CD4-positive, alpha-beta T cell (primary cell): ENCODE measurements at places on chromosomes 5 and 9.

- DNase-seq: no peak
Measured at GRCh38 chr5:153584126-153584959, 93.9 kb downstream of the GRIA1 start.

- DNase-seq: no peak
Measured at GRCh38 chr9:116978155-116978554, 291.1 kb downstream of the TRIM32 start.

DNA sequence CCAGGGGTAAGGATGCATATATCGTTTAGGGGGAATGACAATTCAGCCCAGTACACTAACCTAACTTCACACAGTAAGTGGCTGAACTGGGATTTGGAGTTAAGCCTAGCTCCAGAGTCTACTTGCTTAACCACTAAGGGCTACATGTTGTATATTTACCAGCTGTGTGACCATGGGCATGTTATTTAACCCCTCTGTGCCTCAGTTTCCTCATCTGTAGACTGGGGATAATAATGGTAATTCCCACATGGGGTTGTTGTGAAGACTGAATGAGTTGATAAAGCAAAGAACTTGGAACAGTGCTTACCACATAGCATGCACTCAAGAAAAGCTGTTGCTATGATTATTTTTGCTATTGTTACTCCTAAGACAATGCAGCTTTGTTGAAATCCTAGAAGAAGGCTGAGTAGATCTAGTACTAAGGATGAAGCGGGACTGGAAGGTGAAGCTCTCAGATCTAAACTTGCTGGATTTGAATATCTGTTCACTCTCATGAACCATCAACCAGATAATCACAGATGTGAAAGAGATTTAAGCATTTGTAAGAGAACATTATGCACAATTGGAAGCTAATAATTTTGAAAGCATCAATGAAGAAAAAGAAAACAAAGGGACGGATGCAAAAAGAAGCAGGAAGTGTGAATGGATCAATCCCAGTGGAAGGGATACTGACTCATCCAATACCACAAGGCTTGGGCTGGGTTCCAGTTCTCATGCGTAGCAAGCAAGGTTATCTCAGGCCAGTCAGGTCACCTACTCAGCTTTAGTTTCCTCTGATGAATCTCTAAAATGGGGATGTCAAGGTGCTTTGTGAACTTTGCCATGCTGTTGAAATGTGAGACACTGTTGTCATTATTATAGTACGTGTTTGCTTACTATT, 78.5 kb upstream of the TBC1D2 start:
- no peak for DNase-seq

GRCh38 chr9:114677418-114677817, 4.6 kb downstream of the TEX48 start:
- no peak for DNase-seq

GRCh38 chr5:79464695-79465332, 49.1 kb downstream of the HOMER1 start:
- DNase-seq: no peak

GRCh38 chr5:98258939-98259338, 514.5 kb upstream of the RGMB start:
- no peak for DNase-seq

- DNase-seq: no peak
Measured at GRCh38 chr9:129451089-129451656, 169.7 kb downstream of the C9orf50 start.

DNA sequence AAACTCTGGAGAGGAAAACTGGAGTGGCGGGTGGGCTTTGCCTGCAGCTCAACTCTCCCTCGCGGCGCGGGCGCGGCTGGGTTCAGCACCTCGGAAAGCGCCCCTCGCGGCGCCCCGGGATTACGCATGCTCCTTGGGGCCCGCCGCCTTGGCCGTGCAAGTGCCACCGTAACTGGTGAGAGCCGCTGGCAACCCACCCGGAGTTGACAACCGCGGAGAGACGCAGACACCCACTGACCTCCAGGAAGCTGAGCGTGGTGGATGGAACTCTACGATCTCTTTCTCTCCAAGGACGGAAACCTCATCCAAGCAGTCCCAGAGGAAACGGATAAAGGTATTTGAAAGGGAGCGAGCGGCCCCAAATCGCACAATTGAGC, 194 bp upstream of the RXFP3 start:
- DNase-seq: peak; percentile 7

- DNase-seq: no peak
Measured at GRCh38 chr5:10588109-10588775, 24.4 kb downstream of the ANKRD33B start.

GRCh38 chr9:108776920-108777639, 78.7 kb downstream of the ACTL7B start:
- no peak for DNase-seq

GRCh38 chr5:81749561-81750307, 1.2 kb downstream of the SSBP2 start:
- DNase-seq: peak; percentile 42

DNA sequence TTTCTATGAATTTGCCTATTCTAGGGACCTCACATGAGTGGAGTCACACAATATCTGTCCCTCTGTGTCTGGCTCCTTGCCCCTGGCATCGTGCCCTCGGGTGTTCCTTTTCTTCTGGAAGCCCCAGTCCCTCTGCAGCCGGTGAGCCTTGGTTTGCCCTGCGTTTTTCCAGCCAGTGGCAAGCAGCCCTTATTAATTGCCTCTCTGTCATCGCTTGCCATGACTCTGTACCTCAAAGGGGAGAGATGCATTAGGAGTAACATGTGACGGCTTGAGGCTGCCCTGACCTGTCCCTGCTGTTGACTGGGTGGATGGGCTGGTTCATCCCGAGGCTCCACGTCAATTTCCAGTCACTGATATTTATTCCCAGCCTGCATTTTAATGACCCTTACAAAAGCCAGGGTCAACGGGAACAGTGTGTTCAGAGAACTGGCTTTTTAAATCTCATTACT, 87.3 kb downstream of the CFAP90 start:
- no peak for DNase-seq

DNA sequence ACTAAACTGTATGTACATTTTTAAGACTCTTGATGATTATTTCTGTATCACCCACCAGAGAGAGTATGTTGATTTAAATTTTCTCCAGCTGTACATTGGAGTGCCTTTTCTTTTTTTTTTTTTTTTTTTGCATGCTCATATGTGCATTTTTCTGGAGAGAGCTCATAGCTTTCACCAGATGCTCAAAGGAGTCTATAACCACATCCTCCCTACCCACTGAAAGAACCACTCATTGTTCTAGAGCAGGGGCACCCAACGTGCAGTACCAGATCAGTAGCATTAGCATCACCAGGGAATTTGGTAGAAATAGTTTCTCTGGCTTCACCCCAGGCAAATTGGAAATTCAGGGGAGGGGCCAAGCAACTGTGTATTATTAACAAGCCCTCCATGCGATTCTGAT, 53.9 kb upstream of the TMEM171 start:
- no peak for DNase-seq

GRCh38 chr9:15268782-15269181, 38.2 kb downstream of the TTC39B start:
- no peak for DNase-seq

- DNase-seq: peak; percentile 9
Measured at GRCh38 chr5:7745882-7746610, 104.9 kb downstream of the CFAP90 start.

DNA sequence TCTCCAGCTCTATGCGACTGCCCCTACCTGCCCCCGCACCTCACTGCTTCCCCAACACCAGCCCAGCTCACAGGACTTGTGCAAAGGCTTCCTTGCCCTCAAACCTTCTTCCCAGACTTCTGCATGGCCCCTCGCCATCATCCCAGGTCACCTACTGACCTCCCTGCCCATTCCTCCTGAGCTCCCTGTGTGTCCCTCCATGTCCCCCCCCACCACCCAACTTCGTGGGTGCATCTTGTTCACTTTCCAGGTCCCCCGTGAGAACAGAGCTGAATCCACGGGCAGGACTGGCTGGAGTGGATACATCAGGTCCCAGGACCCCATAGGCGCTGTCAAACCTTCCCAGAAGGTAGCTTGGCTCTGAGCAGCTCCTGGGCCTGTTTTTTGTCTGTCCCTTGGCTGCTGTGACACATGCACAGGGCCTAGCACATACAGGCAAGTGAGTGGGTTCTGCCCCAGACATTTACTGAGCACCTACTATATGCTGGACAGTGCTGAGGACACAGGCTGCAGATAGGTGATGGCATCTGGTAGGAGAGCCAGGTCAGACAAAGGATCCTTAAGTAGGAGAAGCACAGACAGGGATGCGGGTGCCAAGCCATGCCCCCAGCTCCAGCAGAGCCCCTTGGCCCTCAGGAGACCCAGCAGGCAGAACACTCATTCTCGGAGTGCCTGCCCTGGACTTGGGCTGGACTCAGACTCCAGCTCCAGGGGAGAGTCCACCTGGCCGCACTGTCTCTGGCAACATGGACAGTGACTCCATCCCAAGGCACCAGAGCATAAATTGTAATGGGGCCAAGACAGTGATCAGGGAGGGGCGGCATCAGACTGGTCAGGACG, 15.0 kb downstream of the NINJ1 start:
- DNase-seq: no peak

GRCh38 chr9:114065304-114065703, 12.8 kb downstream of the AMBP start:
- no peak for DNase-seq

GRCh38 chr5:136768457-136768856, 403.1 kb upstream of the TRPC7 start:
- DNase-seq: no peak
